Tongue (tissue), 3 donors: ENCODE measurements at places on chromosomes 2 and 18. TPM values are rescaled to one million over a fixed set of nuclear protein-coding genes. Genes with fewer than 3 reads are reported as not detected.

DNA sequence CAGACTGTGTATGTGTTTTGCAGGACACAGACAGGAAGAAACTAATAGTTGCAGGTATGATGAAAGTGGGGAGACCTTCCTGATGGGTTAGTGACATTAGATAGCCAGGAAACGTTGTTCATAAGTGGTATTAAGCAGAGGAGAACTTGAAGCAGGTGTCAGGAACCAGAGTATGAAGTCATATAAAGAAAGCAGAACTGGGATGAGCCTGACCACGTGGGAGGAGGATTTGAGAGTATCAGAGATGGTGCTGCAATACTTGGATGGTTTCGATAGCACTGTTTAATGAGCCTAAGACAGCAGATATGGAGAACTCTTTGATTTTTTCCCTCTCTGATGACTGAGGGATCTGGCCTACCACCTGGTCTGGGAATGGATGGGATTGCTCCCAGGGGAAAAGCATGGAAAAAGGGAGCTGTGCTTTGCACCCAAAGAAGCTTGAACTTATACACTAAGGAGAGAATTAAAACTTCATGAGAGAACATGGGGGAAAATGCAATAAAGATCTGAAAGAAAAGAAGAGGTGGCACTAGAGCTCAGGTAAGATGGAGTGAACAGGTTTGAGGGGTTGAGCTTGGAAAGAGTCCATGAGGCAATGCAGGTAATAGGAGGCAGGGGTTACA is 226.0 kb upstream of the LRRTM1 start:
- no peak for DNase-seq

- DNase-seq = peak; percentile 74
Observed at GRCh38 chr2:217162533-217162932, 302.7 kb upstream of the TNP1 start.

GRCh38 chr18:54358495-54359040 is 862 bp downstream of the C18orf54 start:
- no peak for DNase-seq

GRCh38 chr2:133949595-133949994 is 304.3 kb upstream of the MGAT5 start:
- DNase-seq = peak; percentile 12

DNA sequence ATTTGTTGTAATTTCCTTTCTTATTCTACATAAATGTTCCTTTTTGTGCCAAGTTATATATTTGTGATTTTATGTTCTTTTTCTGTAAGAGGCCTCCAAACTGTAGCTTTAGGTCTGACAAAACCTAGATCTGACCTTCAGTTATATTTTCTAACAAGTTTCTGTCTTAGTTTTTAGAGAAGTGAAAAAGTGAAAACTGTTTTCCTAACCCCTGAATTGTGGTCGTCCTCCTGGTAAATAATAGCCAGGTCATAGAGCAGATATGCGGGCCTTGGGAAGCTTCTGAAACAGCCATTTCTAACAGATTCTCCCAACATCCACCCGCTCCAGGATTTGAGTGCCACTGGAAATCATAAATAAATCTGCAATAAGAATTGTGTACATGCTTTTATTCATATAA is 398.4 kb upstream of the CWC22 start:
- no peak for DNase-seq

DNA sequence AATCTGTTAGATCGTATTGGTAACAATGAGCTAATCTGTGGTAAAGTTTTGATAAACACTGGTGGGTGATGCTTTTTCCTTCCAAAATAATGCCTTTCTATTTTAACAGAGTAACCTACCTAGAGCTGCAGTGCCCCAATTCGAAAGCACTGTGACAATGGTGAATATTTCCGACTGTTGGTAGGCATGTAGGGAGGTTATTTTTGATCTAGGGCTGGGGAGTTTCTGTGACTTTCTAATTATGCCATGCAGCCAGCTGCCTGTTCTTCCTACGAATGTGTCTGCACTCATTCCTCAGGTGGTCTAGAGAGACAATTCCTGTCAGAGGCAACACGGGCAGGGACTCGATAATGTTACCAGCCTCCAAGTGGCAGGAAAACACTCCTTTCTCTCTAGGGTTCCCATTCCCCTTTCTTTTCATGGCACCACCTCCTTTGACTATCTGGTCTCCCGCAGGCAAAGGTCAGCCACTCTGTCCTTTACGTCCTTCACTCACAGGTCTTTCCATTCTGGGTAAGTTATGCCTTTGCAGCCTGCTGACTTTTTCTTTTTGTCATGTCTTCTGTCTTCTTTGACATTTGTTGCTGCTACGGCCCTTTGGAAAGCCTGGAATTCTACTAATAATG is 167.2 kb upstream of the MGAT5 start:
- DNase-seq = no peak

DNA sequence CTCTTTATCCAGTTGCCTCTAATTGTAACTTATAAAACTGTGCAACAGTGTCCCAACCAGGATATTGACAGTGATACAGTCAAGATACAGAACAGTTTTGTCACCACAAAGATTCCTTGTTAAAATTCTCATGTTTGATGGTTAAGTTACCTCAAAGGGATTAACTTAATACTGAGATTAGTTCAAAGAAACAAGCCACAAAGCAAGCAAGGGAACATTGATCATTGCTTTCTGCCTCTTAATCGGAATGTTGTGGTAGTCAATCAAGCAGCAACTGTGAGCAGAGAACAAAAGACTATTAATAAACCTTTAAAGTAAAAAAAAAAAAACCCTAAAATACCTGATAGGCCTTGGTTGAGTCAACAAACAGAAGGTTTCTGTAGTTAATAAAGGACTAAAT is 352.3 kb downstream of the PARD3B start:
- no peak for DNase-seq

Gene DLX1
- 2.4 TPM for total RNA-seq

Gene NCKAP5
- 18.4 TPM for total RNA-seq

Gene TXNDC2
- not detected for total RNA-seq

Gene TCF23
- not detected for total RNA-seq

Gene PDE1A
- 6.2 TPM for total RNA-seq

Gene WDR35
- total RNA-seq = 14.0 TPM
